ENCODE measurements at places on chromosomes 11 and 22.

DNA sequence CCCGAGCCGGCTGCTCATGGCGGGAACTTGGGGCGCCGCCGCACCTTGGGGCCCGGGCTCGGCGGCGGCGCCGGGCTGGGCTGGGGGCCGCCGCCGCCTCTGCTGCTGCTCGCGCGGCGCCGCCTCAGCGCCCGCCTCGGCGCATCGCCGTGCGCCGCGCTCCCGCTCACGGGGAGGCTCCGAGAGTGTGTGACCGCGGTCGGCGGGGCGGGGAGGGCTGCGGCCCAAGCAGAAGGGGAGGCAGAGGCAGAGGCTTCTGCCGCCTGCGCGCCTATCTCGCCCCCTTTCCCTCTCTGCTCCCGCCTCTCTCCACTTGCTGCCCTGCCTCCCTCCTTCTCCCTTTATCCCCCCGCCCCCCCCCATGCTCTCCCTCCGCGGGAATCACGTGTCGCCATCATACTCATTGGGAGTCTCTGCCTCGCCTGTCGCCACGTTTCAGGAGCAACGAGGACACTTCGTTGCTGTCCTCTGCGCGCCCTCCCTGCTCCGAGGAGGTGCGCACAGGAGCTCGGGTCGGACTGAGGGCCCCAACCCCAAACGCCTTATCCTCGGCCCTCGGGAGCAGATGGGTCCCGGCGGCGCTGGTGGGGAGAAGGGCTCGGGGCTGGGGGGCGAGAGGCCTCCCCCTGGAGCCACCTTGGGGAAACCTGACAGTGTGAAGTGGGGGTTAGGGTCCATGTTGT lies at the start of gene GUCY1A2:
GUCY1A2 (minus strand) TSS at position 258 of the 683 bp plus-strand sequence. CDS start 421 bp downstream, outside the sequence.
- DNase-seq = peak; percentile 63

- no peak for DNase-seq
These were observed 78.1 kb downstream of the CD44 start for GRCh38 chr11:35216962-35217678.

DNA sequence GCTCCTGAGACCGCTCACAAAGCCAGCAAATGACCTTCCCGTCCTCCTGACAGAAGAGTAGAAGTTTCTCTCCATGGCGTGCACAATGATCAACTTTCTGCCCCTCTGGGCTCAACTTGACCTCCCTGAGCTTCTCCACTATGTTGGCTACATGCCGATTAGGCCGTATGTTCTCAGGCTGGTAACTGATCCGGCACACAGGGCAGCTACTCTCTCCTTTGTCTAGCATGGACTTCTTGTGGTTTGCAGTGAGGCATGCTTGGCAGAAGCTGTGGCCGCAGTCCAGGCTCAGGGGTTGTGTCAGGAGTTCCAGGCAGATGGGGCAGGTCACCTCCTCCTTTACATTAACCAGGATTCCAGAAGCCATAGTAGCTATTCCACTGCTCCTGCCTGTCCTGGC lies 5.1 kb downstream of the TRIM5 start:
- DNase-seq = no peak

DNA sequence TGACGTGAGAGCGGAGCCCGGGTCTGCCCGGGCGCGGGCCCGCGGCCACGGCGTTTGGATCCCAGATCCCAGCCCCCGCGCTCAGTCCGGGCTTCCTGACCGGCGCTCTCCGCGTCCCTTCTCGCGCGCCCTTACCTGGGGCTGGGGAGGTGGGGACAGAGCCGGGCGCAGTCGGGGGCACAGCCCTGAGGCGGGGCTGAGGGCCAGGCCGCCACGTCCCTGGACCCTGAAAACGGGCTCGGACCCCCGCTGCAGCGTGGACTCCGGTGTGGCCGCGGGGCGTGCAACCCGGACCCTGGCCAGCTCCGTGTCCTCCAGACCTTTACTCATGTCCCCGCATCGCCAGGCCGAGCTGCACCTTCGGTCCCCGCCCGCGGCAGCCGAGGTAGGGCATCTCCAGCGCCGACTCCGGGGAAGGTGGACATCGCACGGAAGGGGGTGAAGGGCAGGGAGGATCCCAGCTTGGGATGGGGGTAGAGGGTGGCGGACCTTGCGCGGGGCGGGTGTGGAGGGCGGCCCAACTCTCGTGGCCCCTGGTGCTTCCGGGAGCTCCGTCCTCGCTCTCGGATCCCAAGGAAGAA lies 9.9 kb upstream of the AIFM3 start:
- no peak for DNase-seq

- DNase-seq = no peak
These were observed 97.0 kb upstream of the HSD17B12 start for GRCh38 chr11:43583548-43583947.

GRCh38 chr11:128725630-128726319 lies 31.9 kb downstream of the FLI1 start:
- DNase-seq = no peak

DNA sequence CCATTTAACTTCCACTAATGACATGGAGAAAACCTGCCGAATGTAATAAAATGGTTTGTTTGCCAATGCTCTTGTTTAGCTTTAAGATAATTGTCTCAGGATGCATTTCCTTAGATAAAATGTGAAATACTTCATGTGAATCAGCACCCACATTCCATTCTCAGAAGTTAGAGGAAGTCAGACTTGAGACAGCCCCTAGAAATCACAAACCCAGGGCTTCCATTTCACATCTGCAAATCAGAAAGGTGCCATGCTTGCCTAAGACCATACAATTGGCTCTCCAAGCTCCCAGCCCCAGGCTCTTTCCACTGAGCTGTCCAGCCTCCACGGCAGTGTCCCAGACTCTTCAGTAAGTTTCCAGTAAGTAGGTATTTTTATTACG lies 35.6 kb upstream of the ADORA2A start:
- DNase-seq = no peak

DNA sequence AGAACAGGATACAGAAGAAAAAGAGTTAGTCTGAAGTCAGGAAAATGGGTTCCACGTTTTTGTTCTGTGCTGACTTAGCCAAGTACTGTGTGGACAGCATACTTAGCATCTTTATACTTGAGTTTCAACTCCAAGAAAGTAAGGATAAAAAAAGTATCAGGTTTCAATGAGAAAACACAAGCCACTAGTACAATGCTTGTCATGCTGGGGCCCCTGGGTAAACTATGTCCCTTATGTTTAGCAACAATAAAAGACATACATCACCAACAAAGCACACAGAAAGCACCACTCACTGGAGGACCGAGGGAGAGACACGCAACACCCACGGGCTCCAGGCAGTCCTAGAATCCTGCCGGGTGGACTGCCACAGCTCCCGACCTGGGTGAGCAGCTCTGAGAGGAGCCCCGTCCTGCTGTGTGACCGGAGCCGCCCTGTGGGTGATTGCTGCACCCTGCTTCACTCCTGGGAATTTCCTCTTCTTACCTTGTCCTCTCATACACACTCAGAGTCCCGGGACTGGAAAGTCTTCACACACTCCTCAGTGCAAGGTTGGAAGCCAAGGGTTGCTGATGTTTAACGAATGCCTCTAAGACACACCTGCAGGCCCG lies 890.5 kb downstream of the BRD1 start:
- DNase-seq = no peak

- no peak for DNase-seq
These were observed 1.0 kb downstream of the MS4A4A start for GRCh38 chr11:60281485-60281884.

- no peak for DNase-seq
These were observed 642.7 kb upstream of the TENM4 start for GRCh38 chr11:80083531-80083951.

DNA sequence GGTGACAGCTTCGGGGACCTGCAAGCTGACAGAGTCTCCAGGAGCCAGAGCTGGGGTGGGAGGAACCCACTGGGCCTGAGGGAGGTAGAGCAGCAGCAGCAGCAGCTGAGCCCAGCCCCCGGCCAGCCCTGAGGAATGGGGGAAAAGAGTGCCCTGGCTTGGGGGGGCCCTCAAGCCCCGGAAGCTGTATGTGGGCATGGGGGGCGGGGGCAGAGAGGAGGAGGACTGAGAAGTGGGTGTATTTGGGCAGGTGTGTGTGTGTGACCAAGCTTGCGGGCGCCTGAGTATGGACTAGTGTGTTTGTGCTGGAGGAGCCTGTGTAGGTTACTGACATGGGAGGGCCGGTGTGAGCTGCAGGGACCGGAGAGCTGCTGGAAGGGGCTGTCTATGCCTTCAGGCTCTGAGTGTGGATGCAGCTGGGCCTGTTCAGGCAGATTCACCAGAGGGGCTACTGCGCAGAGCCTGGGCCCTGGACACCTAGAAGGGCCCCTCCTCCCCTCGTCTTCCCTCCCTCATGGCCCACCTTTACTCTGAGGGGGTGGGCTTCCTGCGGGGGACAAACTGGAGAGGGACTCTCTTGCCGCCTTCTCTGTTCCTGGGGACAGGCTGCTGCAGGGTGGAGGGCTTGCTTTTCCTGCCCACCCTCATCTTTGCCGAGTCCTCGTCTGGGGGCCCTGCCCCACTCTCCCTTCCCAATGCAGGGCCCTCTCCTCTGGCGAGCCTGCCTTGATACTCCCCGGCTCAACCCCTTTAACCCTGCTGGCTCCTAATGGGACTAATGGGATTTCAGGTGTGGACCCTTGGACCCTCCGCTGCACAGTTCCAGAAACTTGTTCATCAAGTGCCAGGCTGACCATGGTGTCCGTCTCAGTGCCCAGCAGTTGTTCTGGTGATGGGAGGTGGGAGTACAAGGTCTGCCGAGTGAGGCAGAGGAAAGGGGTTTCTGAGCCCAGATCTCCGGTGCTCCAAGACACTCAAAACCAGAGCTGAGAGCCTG lies 28.2 kb downstream of the ST3GAL4 start:
- DNase-seq = no peak

GRCh38 chr11:101583251-101584128 lies at the start of gene TRPC6:
Gene TRPC6, minus strand, starts transcription at chr11:101584007. Its CDS starts 504 bp downstream, at chr11:101583503.
- DNase-seq = no peak

DNA sequence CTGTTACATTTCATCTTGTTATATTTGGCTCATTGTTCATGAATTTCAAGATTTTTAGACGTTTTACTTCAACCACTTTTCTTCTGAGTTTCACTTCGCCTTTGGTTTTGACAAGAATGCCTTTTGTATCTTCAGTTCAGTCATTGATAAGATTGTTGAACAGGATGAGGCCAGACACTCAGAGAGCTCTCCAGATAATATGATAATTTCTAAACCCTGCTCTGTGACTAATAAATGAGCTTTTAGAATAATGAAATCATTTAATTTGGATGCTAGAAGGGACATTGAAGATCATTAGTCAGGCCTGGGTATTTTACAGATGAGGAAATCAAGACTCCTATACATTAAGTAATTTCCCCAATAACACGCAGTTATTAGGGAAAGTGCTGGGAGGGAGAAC lies 37.2 kb upstream of the GRAMD1B start:
- no peak for DNase-seq

GRCh38 chr11:46246521-46246920 lies 30.9 kb upstream of the CREB3L1 start:
- no peak for DNase-seq

GRCh38 chr11:133515107-133515506 lies 17.2 kb downstream of the OPCML start:
- no peak for DNase-seq

- DNase-seq = peak; percentile 77
These were observed 16.6 kb downstream of the CRELD2 start for GRCh38 chr22:49934891-49935557.

DNA sequence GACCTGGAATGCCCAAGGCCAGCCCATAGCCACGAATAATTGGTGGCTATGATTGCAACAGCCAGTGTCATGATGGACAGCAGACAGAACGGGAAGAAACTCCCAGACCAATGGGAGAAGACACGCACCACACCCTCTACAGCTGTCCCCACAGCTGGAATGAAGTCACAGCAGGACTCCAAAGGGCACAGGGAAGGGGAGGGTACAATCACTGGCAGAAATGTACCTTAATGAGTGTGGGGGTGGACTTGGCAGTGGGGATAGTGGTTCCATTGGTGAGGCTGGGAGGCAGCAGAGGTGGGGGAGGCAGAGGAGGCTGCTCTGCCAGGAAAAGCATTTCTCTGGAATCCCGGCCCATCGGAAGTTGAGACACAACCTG lies 52.9 kb downstream of the SGSM3 start:
- no peak for DNase-seq

DNA sequence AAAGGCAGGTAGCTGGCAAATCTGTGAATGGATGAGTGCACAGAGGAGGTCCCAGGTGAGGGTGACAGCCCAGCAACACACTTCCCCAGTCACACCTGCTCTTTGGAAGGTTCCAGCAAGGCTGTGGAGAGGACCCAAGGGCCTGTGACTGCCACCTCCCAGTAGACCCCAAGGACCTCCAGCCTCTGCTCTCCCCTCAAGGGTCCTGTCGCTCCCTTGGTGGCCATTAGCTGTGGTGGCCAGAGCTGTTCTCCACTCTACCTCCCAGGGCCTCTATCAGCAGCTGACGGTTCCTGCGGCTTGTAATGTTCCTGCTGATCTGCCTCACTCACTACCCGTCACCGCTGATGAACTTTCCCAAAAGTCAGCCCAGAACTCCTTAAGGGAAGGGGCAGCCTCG lies 93.0 kb downstream of the SWAP70 start:
- DNase-seq = no peak

DNA sequence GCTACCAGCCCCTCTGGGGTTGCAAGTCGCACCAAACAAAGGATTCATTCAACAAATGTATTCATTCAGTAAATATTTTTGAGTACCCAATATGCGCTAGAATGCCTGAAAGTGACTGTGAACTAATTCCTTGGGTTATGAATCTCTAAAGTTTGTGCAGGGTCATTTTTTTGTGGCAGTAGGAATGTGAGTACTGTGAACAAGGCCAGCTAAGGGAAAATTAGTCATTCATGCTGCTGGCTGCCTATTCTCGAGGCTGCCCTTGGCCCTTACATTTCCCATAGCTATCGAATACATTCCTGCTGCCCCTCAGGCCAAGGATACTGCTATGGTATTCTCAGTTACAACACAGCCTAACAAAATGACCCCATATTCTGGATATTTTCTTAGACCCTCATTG lies 141.6 kb downstream of the TRPC6 start:
- no peak for DNase-seq

- DNase-seq = no peak
These were observed 21.6 kb upstream of the CTSC start for GRCh38 chr11:88359114-88359513.

DNA sequence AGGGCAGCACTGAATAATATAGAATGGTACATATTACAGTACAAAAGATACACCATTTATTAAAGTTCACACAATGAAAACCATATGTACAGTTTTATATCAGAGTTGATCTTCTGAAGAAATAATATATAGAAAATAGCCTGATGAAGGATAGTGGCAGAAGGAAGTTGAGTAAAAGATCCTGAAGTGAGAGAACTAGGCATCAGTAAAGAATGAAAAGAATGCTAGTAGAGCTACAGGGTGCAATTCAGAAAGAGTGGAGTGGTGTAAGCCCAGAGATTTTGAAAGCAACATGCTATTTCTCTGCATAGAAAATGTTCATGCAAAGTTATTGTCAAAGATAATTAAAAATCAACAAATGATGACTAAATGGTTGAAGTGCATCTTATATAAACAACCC lies 1552.7 kb upstream of the TENM4 start:
- no peak for DNase-seq

GRCh38 chr22:34297536-34298120 lies 377.4 kb upstream of the LARGE1 start:
- DNase-seq = no peak

Data from amygdala (tissue), 56 donors.